NCI-H226 (cell line): ENCODE measurements at places on chromosomes 12 and 14.

DNA sequence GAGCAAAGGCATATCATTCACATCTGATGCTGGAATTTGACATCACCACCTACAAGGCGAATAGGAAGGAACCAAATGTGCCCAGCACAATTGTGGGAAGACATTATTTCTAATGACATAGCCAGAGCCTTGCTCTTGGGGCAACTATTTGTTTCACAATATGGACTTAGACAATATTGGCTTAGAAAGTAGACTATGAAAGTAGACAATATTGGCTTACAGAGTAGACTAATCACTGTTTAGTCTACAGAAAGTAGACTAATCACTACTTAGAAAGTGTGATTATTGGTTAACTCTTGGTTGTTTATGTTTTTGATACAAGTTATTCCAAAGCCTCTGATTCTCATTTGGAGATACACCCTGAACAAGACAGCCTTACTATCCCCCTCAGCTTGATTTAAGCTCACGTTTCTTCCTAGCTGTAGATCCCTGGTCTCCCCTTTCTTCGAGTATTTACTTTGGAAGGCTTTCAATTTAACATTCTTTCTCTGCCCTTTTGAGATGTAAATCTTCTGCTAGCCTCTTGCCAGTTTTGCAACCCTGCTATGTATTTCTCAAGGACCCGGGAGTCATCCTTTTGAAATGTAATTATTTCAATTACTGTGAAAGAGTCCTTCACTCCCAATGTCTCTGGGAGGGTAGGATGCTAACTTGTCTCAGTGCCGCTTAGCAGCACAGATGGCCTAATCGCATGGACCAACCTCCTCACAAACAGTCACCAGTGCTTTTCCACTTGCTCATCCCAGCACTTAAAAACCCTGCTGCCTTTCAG is 843.2 kb downstream of the GALC start:
- no peak for DNase-seq

DNA sequence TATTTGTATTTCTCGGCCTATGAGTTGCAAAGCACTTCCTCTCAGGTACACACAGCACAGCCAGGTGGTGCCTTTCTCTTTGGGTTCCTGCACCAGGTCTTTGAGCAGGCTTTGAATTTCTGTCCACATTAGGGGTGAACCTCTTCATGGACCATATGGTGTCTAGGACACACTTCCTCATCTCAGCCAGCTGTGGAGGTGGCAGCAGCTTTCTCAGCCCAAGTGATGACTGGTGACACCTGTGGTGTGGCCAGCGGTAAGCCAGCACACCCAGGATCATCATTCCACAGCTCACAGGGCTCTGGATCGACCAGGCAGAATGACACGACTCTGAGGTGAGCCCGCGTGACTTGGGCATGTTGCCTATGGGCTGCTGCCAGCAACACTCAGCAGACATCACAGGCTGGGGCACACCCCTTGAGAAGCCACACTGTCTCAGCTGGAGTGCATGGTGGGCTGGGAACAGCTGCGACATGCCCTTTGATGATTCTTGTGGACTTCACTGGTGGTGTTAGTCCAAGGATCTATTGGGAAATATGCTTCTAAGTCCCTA is 36.8 kb downstream of the SLC5A8 start:
- no peak for DNase-seq

DNA sequence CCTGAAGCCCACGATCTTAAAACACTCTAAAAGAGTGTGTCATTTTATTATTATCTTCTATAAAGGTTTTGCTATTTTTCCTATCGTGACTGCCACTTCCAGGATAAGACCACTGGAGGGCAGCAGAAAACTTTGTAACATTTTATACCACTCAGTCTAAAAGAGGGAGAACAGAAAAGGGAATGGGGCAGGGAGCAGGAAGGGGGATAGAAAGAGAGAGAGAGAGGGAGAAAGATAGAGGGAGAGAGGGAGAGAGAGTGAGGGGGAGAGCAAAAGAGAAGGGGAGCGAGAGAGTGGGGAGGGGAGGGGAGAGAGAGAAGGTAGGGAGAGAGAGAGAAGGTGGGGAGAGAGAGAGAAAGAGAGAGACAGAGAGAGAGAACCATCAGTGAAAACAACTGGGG is 2.0 kb upstream of the ART4 start:
- peak; percentile 48 for DNase-seq

DNA sequence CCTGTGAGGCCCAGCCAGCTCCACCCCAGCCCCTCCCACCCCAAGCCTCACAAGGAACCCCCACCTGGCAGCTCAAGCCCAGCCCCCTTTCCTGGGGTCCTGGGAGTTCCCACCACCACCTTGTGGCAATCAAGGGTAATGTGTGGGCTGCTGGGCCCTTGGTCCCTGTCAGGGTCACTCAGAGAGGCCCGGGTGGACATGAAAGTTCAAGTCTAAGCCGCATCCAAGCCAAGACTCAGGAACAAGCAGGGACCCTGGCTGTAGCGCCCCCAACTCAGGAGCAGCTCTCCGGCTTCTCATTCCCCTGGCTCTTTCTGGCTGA is 106.4 kb upstream of the C14orf180 start:
- no peak for DNase-seq

DNA sequence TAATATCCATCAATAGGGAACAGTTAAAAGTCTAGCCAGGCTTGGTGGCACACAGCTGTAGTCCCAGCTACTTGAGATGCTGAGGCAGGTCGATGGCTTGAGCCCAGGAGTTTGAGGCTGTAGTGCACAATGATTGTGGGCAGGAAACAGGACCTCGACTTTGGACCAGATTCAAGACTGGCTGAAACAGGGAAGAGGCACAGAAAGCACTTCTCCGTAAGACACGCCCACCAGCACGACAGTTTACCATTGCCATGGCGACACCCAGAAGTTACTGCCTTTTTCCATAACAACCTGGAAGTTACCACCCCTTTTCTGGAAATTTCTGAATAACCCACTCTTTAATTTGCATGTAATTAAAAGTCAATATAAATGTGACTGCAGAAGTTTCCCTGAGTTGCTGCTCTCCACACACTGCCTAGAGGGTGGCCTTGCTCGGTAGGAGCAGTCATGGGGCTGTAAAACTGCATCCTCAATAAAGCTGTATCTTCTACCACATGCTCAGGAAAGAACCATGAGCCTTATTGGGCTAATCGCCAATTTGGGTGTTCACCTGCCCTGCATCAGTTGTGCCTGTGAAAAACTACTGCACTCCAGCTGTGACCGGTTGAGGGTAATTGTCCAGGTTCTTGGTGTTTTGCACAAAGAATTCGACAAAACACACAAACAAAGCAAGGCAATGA is 4.6 kb upstream of the LRRC23 start:
- no peak for DNase-seq

- DNase-seq: no peak
Observed at GRCh38 chr12:104750061-104750460, 208.0 kb downstream of the SLC41A2 start.

- no peak for DNase-seq
Observed at GRCh38 chr14:104530646-104531045, 48.9 kb upstream of the C14orf180 start.

DNA sequence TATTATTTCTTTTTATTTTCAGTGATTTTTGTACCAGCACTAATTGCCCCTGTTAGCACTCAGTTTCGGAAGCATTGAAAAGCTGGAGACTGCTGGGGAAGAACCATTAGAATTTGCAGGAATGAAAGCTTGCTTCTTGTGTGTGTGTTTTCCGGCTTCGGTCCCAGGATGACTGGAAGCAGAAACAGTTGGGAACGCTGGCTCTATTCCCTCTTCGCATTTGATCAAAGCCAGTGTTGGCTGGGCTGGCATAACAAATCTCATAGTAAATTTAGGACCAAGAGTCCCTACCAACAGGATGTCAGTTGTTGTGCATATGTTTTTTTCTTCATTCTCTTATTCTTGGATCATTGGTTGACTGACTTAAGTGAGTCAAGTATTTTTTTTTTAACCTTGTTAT is 53.6 kb upstream of the TRAF3 start:
- no peak for DNase-seq

- no peak for DNase-seq
Observed at GRCh38 chr12:13562915-13563742, 366.6 kb downstream of the EMP1 start.

DNA sequence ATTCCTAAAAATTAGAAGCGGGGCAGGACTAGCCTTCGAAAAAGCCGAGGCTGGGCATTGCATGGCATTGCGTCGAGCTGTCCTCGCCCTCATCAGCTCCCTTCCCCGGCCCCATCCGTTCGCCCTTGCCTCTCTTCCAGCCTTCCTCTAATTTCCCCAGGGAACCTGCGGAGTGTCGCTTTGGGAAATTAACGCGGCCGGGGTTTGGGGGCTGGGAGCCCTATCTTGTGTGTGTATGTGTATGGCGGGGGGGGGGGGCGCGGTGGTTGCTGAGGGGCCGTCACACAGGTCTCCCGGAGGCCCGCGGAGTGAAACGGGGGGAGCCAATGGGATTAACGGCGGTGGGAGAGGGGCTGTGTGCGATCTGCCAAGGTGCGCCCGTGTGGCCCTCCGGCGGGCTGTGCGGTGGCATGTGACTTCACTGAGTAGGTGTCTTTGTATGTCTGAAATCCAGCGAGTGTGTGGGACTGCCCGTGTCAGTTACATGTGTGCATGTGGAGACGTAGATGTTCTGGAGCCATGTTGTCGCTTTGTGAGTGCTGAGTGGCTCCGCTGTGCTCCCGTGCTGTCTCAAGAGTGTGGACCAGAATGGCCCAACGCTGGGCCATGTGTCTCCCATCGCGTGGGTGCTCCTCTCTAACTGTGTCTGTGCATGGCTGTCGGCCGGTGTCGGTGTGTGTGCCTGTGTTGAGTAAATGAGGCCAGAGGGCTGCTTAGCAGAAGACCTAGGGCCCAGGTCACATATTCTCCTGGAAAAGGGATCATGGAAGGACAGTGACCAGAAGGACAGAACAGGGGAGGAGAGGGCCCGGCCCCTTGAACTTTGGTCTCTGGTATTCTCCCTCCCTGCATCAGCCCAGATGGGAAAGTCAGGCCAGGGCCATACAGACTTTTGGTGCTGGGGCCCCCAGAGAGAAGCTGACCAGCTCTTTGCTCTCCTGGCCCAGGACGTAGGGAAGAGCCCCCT is 1.5 kb downstream of the PTMS start:
- DNase-seq: no peak

- DNase-seq: no peak
Observed at GRCh38 chr12:44565163-44565562, 311.0 kb downstream of the NELL2 start.

DNA sequence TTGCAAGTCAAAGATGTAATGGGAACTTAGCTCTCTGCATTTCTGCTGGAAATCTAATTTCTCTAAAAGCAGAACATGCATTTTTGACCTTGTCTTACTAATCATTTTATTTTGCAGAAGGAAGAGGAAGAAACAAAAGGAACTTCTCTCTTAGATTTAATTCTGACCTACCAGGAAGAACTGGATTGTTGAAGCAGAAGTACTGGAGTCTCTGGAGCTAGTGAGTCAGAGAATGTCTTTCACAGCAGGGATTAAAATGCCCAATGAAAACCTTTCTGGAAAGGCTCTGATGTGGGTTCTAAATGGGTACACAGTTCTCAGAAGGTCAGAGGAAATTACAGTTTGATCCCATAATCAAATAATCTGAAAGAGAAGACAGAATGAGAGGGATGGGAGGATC is 70.8 kb upstream of the GNG2 start:
- DNase-seq: no peak

- DNase-seq: no peak
Observed at GRCh38 chr12:11609045-11609444, 40.4 kb upstream of the ETV6 start.

DNA sequence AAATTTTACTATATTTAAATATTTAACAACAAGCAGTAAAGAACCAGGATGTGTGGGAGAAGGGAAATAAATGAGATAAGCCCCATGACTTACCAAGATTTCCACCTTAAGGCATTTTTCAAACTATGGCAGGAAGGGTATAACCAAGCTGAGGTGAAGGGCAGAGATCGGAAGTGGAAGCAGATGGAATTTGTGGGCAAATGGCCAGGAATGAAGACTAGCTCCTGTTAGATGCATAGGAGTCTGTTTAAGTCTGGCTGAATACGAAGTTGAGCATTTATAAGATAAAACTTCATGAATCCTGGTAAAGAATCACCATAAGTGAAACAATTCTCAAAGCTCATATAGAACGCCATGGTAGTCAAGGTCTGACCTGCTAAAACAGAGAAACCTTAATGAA is 163.5 kb downstream of the DIO2 start:
- peak; percentile 87 for DNase-seq

GRCh38 chr12:13727707-13728195 is 253.7 kb downstream of the GRIN2B start:
- no peak for DNase-seq
